T-helper 1 cell treated with Interleukin-12 subunit alpha and Interleukin-12 subunit beta and Interleukin-4 antibody, amounts not matched to agents 30 ng/mL and 1 ng/mL, for 36 hours (primary cell): ENCODE measurements at places on chromosomes 16 and 17. TPM values are rescaled to one million over a fixed set of nuclear protein-coding genes. Genes with fewer than 3 reads are reported as not detected.

SEC14L5 gene
- not detected in 2 replicates for total RNA-seq

CES1 gene
- total RNA-seq, result not detected in 2 replicates

PKMYT1 gene
- total RNA-seq, result 91.5 and 92.0 TPM in 2 replicates

PRSS22 gene
- not detected in 2 replicates for total RNA-seq

RNF112 gene
- 0.24 and 0.96 TPM in 2 replicates for total RNA-seq

C17orf100 gene
- total RNA-seq, result 2.0 and 2.3 TPM in 2 replicates

SPNS3 gene
- 5.3 and 6.6 TPM in 2 replicates for total RNA-seq

SLC2A4 gene
- total RNA-seq, result 0.12 TPM in 1 of 2 replicates, not detected in the other
